ENCODE measurements at places on chromosomes 11 and 22.
A peak's percentile ranks its signal among the peaks of the same experiment; 100 is the strongest.

DNA sequence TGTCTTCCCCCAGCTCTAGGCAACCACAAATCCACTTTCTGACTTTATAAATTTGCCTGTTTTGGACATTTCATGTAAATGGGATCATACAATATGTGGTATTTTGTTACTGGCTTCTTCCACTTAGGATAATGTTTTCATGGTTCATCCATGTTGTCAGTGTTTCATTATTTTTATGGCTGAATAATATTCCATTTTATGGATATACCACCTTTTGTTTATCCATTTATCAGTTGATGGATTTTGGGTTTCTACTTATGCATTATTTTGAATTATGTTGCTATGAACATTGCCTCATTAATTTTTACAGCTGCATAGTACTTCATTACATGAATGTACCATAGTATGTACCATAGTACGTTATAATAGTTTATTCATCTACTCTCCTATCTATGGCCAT, 5.1 kb downstream of the CABIN1 start:
- no peak for DNase-seq

GRCh38 chr11:66883016-66883965, 26.4 kb downstream of the LRFN4 start:
- peak; percentile 62 for DNase-seq

GRCh38 chr11:34648036-34648435, 27.1 kb downstream of the EHF start:
- no peak for DNase-seq

GRCh38 chr11:65357856-65358356, 3.4 kb downstream of the TIGD3 start:
- DNase-seq = no peak

GRCh38 chr11:102640946-102641345, 15.8 kb upstream of the MMP20 start:
- no peak for DNase-seq

- no peak for DNase-seq
These were observed 48.6 kb downstream of the GAB4 start for GRCh38 chr22:16959345-16959930.

GRCh38 chr11:1478011-1478410, 8.6 kb downstream of the MOB2 start:
- no peak for DNase-seq

DNA sequence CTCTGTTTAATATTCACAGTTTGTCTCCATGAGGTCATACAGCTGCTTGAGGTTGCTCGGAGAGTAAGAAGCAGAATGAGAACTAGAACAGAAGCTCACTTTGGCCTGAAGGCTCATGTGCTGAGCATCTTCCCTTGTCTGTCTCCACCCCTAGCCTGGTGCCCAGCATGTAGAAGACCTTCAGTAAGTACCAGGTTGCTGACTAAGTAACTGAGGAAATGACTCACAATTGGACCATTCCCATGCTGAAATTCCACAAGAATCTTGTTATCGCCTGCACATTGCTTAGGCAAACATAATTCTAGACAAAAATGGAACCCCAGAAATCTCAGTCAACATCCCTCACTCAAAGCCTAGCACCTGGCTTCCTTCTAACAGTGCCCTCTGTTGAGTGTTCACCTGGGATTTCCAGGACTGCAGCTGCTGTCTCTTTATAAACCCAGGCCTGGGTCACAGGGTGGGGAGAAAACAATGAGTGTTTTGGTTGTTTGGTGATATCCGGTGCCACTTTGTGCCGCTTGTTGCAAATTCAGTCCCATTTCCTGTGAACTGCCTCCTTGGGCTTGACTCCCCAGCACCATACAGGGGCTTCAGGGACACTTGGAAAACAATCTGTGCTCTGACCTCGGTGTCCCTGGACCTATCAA, 406.8 kb downstream of the ETS1 start:
- DNase-seq = no peak

DNA sequence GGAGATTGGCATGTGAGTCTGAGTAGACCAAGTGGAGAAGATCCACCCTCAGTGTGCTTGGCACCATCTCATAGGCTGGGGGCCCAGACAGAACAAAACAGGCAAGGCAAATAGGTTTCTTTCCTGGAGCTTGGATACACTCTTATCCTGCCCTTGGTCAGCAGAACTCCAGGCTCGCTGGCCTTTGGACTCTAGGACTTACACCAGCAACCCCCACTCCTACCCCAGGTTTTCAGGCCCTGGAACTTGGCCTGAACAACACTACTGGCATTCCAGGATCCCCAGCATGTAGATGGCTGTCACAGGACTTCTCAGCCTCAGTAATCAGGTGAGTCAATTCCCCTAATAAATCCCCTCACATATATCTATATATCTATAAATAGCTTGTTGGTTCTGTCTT, 637.7 kb downstream of the OPCML start:
- DNase-seq = no peak

DNA sequence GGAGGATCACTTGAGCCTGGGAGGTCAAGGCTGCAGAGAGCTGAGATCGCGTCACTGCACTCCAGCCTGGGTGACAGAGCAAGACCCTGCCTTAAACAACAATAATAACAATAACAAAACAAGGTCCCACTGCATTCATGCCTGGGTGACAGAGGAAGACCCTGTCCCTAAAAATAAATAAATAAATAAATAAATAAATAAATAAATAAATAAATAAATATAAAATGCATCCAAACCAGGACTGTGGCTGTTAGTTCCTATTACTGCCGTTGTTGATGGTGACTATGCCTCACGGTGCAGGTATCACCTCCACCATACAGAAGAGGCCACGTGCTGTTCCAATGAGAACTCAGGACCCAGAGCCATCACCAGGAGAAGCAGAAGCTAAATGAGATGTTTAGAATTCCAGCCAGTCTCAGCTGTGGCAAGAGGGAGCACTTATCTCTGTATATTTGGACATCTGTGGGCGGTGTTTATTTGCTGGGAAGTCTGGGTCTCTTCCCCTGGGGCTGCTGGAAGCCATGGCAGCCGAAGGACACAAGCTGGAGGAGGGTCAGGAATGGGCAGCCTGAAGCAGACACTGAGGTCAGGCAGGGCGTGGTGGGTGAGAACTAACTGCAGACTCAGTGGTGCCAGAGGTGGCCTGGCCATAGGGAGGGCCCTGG, 21.6 kb downstream of the C11orf86 start:
- no peak for DNase-seq
